ENCODE measurements at places on chromosomes 4 and X.

DNA sequence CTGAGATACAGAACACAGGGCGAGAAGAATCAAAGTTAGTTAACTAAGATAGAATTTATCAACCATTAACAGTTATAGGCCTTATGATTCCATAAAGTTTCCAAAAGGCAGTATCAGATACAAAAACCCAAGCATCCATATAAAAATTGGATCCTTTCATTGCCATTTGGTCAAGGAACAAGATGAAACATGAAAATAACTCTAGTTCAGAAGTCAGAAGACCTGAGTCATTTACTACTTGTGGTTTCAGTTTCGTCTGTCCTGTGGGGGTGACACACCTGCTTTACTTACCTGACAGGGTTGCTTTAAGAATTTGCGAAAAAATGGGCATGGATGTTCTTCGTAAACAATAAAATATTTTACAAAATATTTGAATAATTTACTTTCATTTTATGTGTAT lies 130.8 kb downstream of the ANAPC10 start:
- no peak for DNase-seq

DNA sequence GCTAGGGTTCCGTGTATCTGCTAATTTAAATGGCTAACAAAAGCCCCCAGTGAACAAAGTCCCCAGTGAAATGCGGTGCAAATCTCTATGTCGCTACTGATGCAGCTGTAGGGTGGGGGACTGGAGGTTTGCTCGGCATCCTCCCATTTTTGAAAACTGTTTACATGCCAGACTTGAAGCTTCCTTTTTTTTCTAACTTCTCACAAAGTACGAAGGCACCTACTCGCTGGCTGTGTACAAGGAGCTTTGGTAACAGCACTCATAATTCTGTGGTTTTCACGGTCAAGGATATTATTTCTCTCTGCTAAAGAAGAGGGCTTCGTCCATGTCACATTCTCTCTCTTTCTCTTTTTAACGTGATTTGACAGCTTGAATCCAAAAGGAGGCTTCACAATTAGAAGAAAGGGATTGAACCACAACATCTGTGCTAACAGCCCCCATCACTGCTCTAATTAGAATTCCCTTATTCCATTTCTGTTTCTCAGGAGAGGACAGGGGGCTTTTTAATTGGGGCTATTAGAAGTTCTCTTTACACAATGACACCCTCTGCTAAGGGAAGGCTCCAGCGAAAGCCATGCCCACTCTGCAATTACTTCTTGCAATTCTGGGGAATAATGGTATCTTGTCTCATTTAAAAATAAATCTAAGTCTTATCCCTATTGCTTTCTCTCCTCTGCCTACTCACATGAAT lies 46.7 kb downstream of the TMEM156 start:
- DNase-seq: no peak

GRCh38 chr4:32112891-32113290 lies 1392.7 kb downstream of the PCDH7 start:
- DNase-seq: no peak

GRCh38 chr4:164023214-164023613 lies 528.7 kb downstream of the TMA16 start:
- no peak for DNase-seq

DNA sequence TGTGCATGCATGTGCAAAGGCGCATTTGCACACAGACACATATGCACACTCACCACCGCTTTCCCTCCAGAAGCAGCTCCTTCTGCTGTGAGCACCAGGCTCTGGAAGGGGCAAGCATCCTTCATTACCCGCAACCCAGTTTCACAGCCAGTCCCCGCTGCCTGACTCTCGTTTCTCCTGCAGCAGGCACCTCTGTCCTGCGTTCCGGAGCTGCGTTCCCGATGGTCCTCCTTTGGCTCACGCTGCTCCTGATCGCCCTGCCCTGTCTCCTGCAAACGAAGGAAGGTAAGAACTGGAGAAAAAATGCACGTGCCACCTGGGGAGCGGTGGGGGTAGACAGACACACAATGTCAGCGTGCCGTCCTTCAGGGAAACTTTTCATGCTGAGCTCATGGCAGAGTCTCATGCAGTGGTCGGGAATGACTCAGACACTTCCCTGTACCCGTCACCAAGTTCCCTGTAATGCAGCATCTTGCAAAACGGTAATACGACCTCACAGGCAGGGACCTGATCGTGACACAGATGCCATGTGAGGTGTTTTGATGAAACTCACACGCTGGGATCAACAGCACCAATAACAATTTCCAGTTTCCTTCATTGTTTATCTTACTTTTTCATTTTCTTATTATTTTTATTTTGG lies 5.1 kb downstream of the IL3RA start:
- peak; percentile 47 for DNase-seq

- DNase-seq: no peak
Measured at GRCh38 chr4:38914854-38915253, 47.2 kb downstream of the FAM114A1 start.

DNA sequence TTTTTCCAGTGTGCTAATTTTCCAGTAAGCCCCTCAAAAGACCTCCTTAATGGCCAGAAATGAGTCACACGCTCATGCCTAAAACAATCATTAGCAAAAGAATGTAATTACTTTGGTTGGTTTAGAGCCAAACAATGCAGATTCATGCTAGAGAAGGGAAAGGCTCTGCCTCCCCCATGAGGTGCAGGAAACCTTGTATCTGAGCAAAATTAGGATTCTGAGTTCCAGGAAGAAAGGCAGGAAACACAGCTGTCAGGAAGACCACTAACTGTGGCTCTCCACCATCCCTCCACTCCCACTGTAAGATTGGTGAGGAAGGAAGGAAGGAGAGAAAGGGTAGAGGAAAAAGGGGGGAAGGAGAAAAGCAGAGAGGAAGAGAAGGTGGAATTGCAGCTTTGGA lies 104.9 kb upstream of the DHX15 start:
- no peak for DNase-seq

DNA sequence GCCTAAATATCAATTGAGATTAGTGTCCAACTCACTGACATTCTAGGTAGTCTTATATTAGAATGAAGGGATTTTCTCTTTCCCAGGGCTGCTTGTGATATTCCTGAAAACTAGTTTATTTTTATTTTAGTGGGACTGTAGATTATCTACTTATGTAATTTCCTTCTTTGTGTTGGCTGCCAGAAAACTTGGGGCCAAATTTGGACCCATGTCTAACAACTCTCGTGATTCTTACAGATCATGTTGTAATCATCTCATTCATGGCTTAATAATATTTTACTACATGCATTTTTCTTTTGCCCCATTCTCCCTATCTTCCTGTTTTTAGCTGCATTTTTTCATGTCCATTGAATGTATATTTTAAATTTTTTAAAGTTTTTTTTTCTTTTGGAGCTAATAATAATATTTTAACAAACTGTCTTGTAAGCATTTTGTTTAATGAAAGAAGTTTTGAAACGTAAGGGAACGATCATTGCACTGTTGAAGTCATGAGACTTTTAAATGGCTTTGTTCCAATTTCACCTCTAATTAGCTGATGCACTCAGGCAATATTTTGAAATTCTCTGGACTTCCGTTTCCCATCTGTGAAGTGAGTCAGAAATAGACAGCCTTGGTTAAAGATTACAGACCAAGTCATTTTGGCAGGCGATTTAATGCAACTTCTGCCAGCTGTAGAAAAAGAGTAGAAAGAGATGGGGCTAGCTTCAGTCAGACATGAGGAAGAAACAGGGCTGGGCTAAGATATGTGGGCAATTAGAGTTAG lies 14.3 kb upstream of the TDO2 start:
- DNase-seq: peak; percentile 65

DNA sequence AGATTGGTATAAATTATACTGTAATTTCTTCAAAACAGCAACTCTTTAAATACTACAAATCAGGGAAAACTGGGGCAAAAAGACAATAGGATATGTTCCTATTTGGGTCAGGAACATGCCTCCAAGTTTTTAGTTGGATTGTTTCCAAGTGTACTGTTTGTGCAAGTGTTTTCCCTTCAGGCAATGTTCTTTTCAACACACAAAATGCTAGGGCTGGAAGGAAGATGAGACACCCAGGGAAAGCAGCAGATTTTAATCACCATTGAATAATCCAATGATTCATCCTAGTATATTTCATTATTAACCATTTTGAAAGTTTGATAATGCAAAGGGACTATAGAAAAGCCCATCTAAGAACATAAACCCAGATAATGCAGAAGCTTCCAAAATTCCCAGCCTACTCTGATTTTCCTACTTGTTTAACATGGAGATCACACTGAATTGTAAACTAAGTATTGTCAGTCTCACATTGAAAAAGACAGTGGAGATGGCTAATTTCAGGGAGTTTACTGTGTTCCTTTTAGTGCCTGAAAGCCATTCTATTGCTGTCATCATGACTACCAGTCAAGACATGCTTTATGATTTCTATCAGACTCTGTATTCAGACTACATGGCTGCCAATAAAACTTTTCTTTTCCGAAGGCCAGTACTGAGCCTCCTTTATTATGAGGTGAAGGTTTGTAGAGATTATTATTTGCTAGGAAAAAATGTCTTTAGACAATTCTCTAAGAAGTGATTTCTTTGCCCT lies 38.6 kb downstream of the COL4A6 start:
- DNase-seq: no peak

GRCh38 chr4:149116806-149117205 lies 674.6 kb upstream of the NR3C2 start:
- no peak for DNase-seq

- no peak for DNase-seq
Measured at GRCh38 chr4:110195561-110196205, 2.7 kb downstream of the ELOVL6 start.

DNA sequence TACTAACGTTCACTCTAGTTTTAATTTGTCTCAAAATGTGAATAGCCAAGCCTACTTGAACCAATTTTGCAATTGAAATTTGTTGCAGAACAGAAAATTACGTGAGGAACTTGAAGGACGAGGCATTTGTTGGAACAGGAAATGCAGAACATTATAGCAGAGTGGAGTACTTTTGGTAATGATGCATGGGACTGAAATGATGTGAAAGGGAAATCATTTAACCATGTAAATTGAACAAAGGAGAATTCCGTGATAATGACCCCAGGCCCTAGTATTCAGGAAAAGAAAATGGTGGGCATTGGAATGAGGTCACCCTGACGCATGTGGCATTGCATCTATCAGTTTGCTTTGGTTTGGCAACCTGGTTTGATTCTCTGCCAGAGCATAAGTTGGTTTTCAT lies 44.9 kb upstream of the BEND4 start:
- no peak for DNase-seq

DNA sequence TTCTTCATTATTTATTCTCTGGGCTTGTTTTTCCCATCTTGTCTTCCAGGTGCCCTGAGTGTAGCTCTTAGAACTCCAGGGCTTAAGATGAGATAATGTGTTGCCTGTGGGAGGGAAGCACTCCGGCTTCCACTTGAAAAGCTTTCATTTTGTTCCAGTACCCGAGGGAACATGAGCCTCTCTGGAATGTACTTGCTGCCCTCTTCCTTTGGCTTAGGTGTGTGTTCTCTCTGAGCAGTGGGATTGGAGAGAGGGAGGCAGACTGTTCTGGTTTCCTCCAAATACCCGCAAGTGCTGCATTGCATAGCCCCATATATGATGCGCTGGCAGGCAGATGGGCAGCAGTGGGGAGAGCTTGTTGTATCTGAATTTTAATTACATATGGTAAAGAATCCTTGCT lies 861 bp upstream of the DTHD1 start:
- no peak for DNase-seq
